Nucleus accumbens (tissue), 56 donors: ENCODE measurements at places on chromosomes 3 and 15.

- DNase-seq: no peak
Measured at GRCh38 chr3:131898346-131898745, 136.5 kb downstream of the CPNE4 start.

DNA sequence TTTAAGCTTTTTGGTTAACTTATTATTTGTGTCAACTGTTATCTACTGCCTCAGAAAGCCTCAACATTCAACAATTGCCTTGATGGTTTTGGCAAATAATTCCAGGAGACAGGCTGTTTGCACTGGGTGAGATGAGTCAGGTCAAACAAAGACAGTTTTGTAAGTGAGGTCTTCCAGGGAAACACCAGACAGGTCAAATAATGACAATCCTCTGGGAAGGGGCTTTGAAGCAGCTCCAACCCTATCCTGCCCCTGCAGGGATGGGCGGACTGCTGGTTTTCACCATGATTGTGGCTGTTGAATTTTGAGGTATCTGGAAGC lies 79.4 kb upstream of the PRR23E start:
- DNase-seq: no peak

DNA sequence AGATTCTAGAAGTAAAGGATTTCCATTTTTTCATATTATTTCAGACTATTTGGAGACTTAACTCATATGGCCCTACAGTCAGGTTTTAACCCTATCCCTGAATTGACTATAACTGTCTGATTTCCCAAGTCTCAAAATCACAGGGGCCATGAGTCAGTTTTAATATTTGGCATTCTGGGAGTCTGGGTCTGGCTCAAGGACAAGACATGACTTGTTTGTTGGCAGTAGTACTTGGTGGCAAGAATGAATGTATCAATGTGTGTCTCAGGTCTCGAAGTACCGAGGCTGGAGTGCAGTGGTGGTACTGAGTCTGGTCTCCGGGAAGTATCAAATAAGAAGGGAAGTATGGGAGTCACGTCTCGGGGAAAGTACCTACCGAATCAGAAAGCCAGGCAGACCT lies 10.8 kb downstream of the UMPS start:
- DNase-seq: no peak

GRCh38 chr15:40238532-40239403 lies at the start of gene PAK6:
TSS of gene PAK6 (plus strand) at chr15:40239063. CDS start at chr15:40264786, 25,723 bp downstream.
- peak; percentile 35 for DNase-seq

- DNase-seq: no peak
Measured at GRCh38 chr3:23219117-23219516, 16.0 kb downstream of the UBE2E2 start.

- DNase-seq: no peak
Measured at GRCh38 chr15:90619468-90619867, 89.7 kb downstream of the CRTC3 start.

DNA sequence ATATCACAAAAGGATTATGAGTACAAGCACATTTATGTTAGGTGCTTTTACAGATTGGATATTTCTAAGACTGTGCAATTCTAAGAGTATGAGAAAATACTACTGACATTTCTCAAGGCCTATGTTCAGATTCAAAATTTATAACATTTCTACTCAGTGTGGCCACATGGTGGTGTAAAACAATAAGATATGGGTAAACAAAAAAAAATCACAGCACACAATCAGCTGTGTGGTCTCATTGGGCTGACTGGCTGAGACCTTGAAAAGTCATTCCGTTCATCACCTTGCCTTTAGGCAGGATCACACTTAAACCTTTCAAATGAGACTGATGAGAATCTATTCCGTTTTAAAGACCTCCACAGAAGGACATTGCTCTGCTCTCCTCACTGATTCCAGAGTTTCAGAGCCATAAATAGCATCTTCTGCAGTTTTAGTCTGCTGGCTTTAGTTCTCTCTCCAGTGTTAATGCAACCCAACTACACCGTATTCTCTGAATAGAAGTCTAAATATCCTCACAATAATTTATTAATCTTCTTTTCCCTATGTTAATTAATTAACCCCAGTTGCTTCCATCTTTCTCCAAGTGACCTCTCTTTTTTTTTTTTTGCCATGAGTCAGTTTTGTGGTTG lies 158.2 kb downstream of the SPATA16 start:
- no peak for DNase-seq

DNA sequence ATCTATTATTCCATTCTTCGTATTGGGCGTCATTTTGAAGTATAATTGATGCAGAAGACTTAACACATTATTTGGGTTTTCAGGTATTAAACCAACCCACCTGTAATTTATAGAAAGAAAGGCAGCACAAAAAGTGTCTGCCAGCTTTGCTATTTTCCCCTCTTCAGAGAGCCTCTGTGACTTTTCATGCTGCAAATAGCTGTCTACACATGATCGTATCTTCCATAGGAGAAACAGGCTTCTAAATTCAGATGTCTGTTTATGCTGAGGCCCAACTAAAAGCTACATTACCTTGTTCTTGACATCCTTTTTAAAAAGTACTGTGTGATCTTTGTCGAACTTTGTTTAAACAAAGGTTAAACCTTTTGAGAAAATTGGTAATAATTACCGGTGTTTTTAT lies 5.0 kb downstream of the ACKR2 start:
- DNase-seq: no peak

GRCh38 chr3:16134173-16134928 lies 40.1 kb upstream of the GALNT15 start:
- no peak for DNase-seq

DNA sequence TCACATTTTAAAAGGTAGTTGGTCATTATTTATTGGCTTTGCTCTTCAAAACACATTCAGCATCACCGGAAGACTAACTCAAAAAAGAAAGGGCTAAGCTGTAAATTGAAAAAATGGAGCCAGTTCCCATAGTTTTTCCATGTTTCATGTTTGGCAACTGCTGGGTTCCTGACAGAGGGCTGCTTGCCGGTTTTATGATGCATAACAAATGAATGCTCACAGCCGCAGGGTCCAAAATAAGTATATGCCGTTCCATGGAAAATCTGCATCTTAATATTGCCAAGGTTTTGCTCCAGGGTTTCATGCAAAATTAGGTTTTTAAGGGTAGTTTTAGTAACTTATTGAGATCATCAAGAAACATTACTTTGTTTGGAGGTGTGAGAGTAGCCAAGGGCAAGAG lies 15.8 kb downstream of the SLC12A1 start:
- DNase-seq: no peak

DNA sequence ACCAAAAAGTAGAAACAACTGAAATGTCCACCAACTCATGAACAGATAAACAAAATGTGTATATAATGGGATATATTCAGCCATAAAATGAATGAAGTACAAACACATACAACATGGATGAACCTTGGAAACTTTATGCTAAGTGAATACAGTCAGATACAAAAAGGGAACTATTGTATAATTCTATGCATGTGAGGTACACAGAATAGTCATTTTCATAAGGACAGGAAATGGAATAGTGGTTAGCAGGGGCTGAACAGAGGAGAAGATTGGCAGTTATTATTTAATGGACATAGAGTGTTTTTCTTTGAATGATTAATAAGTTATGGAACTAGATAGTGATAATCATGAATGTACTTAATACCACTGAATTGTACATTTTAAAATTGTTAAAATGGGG lies 20.0 kb upstream of the TRANK1 start:
- DNase-seq: no peak

- DNase-seq: no peak
Measured at GRCh38 chr3:39220407-39221140, 28.2 kb upstream of the XIRP1 start.

DNA sequence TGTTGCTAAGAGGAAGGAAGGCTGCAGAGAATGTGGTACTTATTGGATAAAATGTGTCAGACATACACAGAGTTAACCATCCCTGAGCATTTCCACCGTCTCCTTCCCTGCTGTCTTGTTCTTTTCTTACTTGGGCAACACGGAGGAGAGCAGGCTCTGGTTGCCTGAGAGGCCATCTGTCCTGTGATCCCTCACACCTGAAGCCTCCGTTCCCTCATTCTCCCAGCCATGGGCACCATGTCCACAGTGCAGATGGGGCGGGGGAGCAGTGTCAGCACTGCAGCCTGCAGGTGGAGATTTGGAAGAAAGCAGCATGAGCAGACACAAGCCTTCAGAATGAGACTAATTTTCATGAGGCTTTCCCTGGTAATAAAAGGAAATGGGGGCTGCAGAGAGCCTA lies 133.7 kb downstream of the CHCHD6 start:
- DNase-seq: no peak

DNA sequence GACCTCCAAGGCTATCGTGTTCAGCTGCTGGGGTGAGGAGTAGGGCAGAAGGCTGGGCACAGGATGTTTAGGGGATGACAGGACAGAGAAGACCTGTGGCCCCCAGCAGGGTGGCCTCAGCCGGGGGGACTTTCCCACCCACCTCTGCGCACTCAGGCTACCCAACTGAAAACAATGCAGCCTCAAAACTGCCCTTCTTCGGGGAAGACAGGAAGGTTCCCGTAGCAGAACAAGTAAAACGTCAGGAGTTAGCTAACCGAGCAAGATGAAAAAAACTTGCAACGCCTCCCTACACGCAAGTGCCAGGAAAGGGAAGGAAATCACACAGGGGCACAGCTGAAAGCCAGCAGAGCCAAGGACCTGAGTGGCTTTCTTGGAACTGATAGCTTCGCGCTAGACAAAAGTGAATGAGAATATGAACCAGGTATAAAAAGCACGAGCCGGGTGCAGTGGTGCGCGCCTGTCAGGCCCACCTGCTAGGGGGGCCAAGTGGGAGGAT lies 38.4 kb upstream of the FURIN start:
- no peak for DNase-seq

GRCh38 chr3:122975163-122975923 lies 52.2 kb downstream of the SEMA5B start:
- no peak for DNase-seq

- no peak for DNase-seq
Measured at GRCh38 chr3:52537726-52538421, 1.5 kb downstream of the UQCC5 start.

- no peak for DNase-seq
Measured at GRCh38 chr15:59419170-59419569, 18.8 kb upstream of the FAM81A start.

- DNase-seq: no peak
Measured at GRCh38 chr15:62607643-62608042, 434.9 kb upstream of the TPM1 start.
